Hair follicle dermal papilla cell (primary cell): ENCODE measurements at places on chromosomes 3 and 15. TPM values are rescaled to one million over a fixed set of nuclear protein-coding genes. Genes with fewer than 3 reads are reported as not detected.

CD80 gene
- under 0.01 TPM in 1 of 2 replicates, not detected in the other for total RNA-seq

LRTM1 gene
- total RNA-seq = 0.49 TPM in 1 of 2 replicates, not detected in the other

STRC gene
- total RNA-seq = under 0.01 TPM in 1 of 2 replicates, not detected in the other

CACNA1D gene
- 0.97 and 2.3 TPM in 2 replicates for total RNA-seq

GP5 gene
- total RNA-seq = not detected in 2 replicates

TAGLN3 gene
- 0.16 and 0.36 TPM in 2 replicates for total RNA-seq

TM4SF18 gene
- 0.12 and 0.32 TPM in 2 replicates for total RNA-seq

TNIK gene
- total RNA-seq = 0.36 and 0.97 TPM in 2 replicates

CFAP100 gene
- total RNA-seq = not detected in 2 replicates

C3orf20 gene
- total RNA-seq = under 0.01 TPM in 1 of 2 replicates, not detected in the other
